Endothelial cell of umbilical vein (primary cell): ENCODE measurements at places on chromosomes 1 and 21.

- DNase-seq, result no peak
Observed at GRCh38 chr1:10776190-10776905, 20.1 kb downstream of the CASZ1 start.

GRCh38 chr21:45713613-45714012, 70.1 kb downstream of the PCBP3 start:
- no peak for DNase-seq

GRCh38 chr1:212915245-212916091, 34.9 kb upstream of the VASH2 start:
- DNase-seq, result peak; percentile 56

- DNase-seq, result no peak
Observed at GRCh38 chr1:160414881-160415280, 14.5 kb downstream of the VANGL2 start.

- no peak for DNase-seq
Observed at GRCh38 chr21:33249331-33250002, 16.7 kb upstream of the IL10RB start.

DNA sequence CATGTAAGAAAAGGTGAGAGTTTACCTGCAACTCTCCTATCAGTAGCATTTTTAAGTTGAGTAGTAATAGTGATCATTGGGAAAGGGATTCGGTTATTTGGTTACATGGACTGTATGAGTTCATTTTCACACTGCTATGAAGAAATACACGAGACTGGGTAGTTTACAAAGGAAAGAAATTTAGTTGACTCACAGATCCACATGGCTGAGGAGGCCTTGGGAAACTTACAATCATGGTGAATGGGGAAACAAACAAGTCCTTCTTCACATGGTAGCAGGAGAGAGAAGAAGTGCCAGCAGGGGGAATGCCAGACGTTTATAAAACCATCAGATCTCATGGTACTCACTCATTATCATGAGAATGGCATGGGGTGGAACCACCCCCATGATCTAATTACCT, 59.3 kb upstream of the FBXO28 start:
- no peak for DNase-seq

- DNase-seq, result no peak
Observed at GRCh38 chr1:160086456-160086892, 5.1 kb downstream of the KCNJ9 start.

GRCh38 chr1:155529929-155530328, 32.7 kb downstream of the ASH1L start:
- DNase-seq, result no peak

- peak; percentile 65 for DNase-seq
Observed at GRCh38 chr1:162562470-162562828, 927 bp downstream of the UAP1 start.

- DNase-seq, result no peak
Observed at GRCh38 chr1:212586206-212587015, 22.1 kb upstream of the ATF3 start.

DNA sequence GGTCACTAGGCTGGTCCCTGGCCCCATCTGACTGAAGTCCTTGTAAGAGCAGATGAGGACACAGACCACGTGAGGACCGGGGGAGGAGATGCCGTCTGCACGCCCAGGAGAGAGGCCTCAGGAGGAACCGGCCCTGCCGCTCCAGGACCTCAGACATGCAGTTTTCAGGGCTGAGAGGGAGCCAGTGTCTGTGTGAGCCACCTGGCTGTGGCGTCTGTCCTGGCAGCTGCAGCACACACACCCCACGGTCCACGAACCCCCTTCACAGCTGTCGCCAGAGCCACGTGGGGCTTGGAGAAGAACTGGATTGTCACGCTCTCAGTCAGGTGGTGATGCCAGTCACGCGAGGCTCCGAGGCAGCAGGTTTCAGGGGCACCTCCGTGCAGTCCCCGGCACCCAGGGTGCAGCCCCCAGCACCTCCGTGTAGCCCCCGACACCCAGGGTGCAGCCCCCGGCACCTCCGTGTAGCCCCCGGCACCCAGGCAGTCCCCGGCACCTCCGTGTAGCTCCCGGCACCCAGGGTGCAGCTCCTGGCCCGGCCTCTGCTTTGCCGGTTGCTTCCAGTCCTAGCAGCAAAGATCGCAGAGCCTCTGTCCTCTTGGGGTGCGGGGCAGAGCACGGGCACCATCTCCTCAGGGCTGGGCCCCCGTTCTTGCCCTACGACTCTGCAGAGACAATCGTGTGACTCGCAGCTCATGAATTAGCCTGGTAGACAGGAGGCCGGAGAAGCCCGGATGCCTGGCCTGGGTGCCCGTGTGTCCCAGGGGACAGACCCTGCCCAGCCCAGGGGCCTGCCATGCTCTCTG, 19.0 kb upstream of the SUMO3 start:
- no peak for DNase-seq

DNA sequence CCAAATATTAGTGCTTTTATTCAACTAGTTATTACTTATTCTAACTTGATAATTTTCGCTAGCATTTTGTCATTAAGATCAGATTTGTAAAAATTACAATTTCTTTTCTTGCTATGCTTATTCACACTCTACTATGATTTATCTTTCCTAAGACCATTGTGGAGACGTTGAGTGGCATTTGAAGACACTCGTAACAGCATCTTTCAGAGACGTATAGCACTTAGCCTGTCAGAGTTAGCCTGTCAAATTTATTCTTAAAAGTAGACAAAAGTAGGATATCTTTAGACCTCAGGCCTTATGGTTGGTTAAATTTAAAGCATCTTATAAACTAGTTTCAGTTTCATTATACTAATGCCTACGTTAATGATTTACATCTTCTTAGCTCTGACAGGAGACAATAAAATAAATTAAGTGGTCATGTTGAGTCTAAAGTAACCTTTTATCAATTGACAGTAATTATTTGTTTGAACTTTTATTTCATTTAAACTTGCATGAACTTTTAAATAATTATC, 1410.1 kb downstream of the MRPL39 start:
- no peak for DNase-seq

DNA sequence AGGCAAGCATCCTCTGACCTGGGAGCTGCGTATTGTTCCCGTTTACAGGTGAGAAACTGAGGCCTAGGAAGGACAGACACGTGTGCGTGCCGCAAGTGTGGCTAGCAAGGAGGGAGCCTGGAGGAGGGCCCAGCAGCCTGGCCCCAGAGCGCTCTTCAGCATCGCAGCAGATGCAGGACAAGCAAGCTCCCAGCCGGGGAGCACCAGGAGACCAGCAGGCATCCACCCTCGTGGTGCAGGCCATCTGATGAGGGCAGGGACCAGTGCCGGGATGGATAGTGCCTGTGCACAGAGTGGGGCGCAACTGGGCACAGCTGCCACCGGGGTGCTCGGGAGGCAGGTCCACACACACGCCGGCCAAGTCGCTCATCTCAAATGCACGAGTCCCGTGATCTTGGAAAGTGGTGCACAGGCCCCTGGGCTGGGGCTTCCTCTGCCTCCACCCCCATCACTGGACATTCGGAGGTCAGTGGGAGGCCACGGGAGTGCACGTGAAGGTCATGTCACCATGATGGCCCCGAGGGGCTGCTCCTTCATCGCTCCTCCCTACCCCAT, 55.1 kb downstream of the COL18A1 start:
- no peak for DNase-seq

DNA sequence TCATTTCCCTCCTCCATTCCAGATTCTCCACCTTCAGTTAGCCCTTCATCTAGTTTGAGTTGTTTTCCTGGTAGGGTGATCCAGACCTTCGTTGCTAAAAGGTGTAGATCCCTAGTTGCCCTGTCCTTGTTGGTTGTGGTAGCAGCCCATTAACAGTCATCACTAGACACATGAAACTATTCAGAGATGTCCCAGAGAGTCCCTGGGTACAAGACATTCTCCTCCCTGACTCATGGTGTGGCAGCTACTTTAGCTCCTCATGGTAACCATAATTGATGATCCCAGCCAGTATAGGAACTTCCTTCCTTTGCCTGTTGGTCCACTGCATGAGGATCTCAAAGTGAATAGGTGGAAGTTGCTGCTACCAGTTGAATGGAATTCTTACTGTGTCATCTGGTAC, 6.0 kb upstream of the SH2D2A start:
- no peak for DNase-seq

- no peak for DNase-seq
Observed at GRCh38 chr1:118395430-118395991, 210.5 kb upstream of the SPAG17 start.

DNA sequence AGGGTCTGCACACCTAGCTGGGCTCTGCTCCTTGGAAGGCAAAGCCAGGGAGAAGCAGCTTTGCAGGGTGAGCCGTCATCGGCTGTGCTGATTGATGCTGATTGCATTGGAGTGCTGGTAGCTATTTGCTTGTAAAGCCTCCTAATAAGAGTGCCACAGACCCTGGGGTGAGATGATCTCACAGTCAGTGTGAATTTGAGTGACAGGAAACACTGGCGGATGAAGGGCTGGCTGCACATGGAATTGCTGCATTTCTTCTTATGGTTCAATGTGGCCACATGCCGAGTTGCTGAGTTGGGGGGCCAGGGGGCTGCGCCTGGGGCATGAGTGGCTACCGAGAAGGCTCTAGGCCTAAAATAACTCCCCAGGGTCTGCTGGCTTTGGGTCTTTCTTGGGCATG, 138.2 kb upstream of the CACNA1E start:
- no peak for DNase-seq

- no peak for DNase-seq
Observed at GRCh38 chr21:46161633-46162592, 6.5 kb upstream of the FTCD start.

- DNase-seq, result no peak
Observed at GRCh38 chr1:4108331-4108730, 208.3 kb upstream of the C1orf174 start.

- DNase-seq, result no peak
Observed at GRCh38 chr1:207007352-207008033, 25.1 kb downstream of the C1orf116 start.

- DNase-seq, result no peak
Observed at GRCh38 chr1:212108981-212109380, 73.4 kb downstream of the DTL start.

DNA sequence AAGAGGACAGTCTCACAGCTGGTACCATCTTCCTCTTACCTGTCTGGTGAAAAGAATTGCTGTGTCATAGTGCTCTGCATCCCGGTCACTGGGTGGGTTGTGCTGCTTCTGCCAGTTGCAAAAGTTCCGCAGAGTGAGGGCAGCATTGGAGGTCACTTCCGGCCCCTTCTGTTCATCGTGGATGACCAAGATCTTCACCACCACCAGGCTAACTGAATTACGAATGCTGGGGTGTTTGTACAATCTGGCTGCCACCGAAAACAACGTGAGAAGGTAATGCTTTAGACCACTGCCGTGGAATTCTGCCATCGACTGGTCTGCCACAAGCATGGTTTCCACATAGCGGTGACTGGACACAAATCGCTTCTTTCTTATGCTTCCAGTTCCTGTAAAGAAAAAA, 2.9 kb downstream of the ADAMTS1 start:
- DNase-seq, result no peak

DNA sequence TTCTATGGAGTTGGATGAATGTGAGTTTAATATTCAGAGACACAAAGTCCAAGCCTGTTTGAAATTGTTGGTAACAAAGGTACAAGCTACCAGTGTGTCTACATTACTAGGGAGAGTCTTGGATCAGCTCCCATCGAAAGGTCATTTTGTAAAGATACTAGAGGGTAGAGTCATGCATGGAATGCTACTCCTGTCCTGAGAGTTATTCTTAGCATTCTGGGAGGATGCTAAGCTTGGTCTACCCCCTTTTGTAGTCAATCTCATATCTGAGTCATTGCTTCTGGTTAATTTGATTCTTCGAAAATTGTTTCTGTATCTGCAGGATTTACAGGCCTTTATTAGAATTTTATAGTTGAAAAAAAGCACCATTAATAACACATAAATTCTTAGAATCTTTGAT, 240.2 kb downstream of the ST6GALNAC3 start:
- no peak for DNase-seq
